ENCODE measurements at places on chromosomes 5 and 9.

GRCh38 chr5:126811515-126812198 is 34.7 kb downstream of the LMNB1 start:
- no peak for DNase-seq

DNA sequence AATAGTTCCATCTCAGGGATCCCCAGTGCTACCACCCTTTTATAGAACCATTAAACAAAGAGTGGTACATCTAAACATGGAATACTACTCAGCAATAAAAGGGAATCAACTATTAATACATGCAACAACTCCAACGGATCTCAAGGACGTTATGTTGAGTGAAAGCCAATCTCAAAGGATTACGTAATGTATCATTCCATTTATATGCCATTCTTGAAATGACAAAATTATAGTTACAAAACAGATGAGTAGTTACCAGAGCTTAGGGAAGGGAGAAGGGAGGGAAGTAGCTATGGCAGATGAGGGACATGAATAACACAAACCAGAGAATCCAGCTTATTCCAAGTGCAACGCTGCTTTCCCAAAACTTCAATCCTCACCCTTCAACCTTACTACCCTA is 69.5 kb downstream of the ACTL7B start:
- no peak for DNase-seq

GRCh38 chr5:78527925-78528324 is 120.6 kb downstream of the LHFPL2 start:
- DNase-seq, result no peak

- DNase-seq, result no peak
These were observed 93.3 kb upstream of the SLC44A1 start for GRCh38 chr9:105150991-105151685.

DNA sequence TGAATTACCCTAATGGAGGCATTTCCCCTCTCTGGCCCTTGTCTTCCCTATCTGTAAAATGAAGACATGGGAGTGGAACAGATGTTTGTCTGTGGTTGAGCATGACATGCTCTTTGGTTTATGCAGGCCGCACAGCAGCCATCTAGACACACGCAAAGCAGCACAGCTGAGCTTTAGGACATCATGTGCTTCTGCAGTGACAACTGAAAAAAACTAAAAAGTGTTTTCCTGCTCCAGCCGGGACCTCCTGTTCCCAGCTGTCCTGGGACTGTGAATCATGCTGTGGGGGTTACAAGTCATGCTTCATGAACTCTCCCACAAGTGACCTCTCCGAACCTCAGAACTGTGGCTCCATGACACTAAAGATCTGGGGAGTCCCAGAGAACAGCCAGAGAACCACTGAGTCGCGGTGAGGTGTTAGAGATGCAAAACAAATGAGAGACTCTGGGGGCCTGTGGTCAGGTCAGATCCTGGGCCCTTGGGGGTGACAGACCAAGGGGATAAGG is 1.7 kb downstream of the SMIM3 start:
- no peak for DNase-seq

- DNase-seq, result peak; percentile 27
These were observed 32.7 kb upstream of the FSD1L start for GRCh38 chr9:105414947-105415661.

DNA sequence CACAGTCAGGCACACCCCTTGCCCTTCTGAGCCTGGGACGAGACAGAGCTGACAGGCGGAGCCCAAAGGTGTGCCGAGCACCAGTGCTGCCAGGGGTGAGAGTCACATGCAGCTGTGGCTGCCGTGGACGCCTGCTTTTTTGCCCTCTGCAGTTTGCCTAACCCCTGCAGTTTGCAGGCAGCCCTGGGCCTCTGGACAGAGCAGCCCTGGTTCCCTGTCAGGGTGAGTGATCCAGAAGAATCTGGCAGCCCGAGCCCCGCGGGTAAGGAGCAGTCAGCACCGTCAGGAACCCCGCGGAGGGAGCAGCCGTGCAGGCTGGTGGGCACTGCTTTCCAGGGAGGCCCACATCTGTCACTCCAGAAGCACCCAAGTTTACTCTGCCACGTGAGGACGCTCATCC is 30.3 kb downstream of the CEP72 start:
- DNase-seq, result no peak

DNA sequence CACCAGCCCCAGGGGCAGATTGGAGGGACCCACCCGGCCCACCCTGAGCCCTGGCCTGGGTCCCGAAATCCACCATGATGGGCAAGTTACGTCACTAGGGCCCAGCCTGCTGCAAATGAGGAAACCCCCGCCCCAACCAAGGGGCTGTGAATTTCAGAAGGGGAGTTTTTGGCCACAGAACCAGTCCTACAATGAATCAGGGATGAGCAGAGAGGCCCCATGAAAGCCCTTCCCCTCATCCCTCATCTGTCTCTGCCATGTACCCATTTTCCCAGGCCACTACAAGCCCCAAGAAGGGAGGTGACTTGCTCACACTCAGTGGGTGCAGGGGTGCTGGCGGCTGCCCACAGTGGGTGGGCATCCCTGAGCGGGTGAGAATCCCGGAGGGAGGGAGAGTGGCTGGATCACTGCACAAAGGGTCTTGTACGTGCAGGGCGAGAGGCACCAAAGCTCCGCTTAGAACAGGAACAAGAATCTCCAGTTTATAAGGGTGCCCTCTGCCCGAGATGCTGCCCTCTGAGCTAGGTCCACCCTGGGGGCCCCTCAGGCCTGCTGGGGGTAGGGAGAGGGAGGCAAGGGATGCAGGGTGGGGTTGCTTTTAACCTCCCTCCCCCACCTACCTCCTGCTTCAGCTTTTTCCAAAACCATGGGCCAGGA is 10.4 kb upstream of the TCF7 start:
- no peak for DNase-seq

DNA sequence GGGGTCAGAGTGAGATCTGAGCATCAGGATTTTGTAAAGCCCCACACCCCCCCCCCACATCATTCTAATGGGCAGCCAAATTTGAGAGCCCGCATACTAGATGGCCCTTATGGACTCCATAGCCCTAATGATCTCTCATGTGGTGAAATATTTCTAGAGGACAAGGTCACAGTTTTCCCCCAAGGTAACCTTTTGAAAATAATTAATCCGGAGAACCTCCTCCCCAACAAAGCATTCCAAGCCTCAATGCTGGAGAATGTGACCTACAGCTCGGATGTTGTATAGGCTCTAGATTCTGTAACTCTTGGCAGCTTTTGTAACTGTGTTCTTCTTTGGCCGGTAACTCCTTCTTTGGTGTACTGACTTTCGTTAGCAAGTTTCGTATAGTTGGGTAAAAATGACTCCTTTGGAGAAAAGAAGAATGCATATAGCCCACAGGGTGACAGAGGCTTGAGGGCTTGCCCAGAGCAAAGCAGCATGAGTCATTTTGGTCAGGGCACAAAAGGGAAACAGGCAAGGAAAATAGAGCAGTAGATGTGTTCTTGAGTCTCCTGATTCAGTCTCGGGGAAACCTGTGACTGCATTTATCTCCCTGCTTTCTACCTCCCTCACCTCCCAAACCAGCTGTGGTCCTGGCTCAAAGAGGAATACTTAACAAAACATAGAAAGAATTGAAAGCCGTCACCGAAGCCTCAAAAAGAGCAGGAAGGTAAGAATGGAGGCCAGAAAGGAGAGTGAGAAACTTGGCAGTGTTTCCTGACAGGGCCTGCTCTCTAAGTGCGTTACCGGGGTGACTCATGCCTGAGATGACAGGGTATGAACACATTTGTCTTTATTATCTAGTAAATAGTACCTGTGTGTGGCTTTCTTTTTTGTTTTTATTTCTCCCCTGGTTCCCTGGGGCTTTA is 6.6 kb upstream of the XPA start:
- DNase-seq, result no peak

All from activated T-helper 1 cell treated with anti-CD3 and anti-CD28 coated beads, Interleukin-2, amount 50 U/mL, for 16 hours (primary cell).